Activated CD8-positive, alpha-beta memory T cell treated with anti-CD3 and anti-CD28 coated beads for 36 hours (primary cell): ENCODE measurements at places on chromosomes 6 and 20. TPM values are rescaled to one million over a fixed set of nuclear protein-coding genes. Genes with fewer than 3 reads are reported as not detected.

Gene SRC
- total RNA-seq: 3.2 TPM

Gene CTCFL
- total RNA-seq: not detected

Gene RIMS1
- total RNA-seq: not detected

Gene LRRC1
- total RNA-seq: 2.1 TPM

Gene SLC17A3
- not detected for total RNA-seq

Gene GNAS-AS1
- total RNA-seq: 1.3 TPM

Gene TBXT
- total RNA-seq: not detected

Gene UST
- total RNA-seq: 9.0 TPM

Gene HLA-DOA
- 4.8 TPM for total RNA-seq

Gene GPX5
- not detected for total RNA-seq

Gene KHDC1L
- not detected for total RNA-seq

Gene ENPP1
- 2.0 TPM for total RNA-seq

Gene BTNL2
- not detected for total RNA-seq
